ENCODE measurements at places on chromosomes 1 and 21.

DNA sequence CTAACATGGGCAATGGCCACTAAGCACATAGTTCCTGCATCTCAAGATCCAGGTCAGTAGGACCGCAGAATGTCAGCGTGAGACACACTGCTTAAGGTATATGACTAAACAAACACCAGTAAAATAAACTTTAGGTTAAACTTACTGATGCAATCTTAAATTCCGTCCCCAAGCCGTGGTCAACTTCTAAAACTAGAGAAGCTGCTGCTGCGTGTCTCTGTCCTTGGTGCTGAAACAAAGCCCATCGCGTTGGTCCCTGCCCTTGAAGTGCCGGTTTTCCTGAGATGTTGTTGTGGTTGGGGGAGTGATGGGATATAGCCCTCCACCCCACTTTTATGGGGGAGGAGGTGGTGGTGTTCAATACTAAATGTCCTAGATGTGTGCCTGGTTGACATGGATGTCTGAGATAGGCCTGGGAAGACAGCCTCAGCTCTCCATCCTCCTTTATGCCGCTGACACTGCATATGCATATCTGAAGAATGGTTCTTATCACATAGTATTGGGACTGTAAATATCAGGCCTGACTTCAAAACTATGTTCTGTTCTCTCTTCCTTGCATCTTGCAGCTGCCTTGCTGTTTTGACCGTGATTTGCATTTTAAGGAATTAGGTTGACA is 72.0 kb upstream of the KCNA3 start:
- peak; percentile 27 for DNase-seq

- DNase-seq, result no peak
These were observed 15.0 kb downstream of the DISP1 start for GRCh38 chr1:222829868-222830267.

- DNase-seq, result no peak
These were observed 546 bp upstream of the ZNF697 start for GRCh38 chr1:119648620-119649004.

- DNase-seq, result no peak
These were observed 30.7 kb upstream of the SLC19A1 start for GRCh38 chr21:45572783-45573451.

- no peak for DNase-seq
These were observed 54.9 kb upstream of the DIPK1A start for GRCh38 chr1:93016171-93016570.

- no peak for DNase-seq
These were observed 19.1 kb downstream of the SRSF4 start for GRCh38 chr1:29162476-29163138.

DNA sequence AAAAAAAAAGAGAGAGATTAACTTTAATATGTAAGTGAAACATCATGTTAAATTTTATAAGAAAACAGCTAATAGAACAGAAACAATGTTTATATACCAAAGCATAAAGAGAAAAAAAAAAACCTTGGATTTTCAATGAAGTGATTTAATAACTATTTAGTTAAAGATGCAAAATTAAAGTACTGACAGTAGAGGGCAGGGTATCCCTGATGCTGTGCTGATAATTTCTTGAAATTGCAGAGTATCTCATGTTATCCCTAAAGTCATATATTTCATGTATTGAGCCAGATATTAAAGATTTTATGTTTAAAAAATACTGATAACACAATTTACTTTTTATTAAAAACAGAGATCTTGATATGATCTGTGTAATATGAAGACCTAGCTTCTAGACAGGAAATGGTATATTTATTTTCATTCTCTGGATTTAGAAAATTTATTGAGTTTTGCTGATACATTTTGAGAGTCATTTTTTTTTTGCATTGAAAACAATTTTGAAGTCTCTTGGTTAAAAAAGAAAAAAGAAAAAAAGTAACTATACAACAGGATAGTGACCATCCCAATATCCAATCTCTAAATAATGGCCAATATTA is 273.2 kb downstream of the USP25 start:
- DNase-seq, result no peak

GRCh38 chr1:47418681-47419325 is 2.7 kb downstream of the FOXE3 start:
- no peak for DNase-seq

- DNase-seq, result no peak
These were observed 10.2 kb downstream of the AADACL4 start for GRCh38 chr1:12654004-12654567.

DNA sequence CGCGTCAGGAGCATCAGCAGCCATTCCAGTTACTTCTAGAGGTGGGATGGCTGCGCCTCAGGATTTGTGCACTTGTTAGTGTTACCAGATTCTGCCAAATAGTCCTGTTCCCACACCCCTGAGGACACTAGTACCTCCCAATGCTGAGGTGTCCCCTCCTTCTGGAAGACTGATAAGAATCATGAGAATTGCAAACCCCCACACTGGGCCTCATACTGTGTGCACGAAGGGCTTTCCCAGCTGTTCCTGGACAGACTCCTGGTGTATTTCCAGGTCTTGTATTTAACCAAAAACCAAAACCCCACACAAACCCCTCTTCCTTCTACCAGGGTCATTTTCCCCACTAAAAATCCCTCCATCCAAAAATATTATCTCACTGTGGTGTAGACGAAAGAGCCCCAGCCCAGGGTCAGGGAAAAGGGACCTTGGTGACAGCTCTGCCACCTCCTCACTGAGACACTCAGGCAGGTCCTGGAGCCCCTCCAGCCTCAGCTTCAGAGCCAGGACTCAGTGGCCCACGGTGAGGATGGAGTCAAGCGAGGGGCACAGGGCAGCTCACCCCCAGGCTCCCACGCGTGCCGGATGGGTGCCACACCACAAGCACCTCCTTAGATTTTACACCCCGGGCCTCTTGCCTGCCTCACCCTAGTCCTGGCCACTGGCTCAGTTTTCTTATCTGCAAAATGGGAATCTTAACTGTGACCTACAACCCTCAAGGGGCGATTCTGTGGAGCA is 131.4 kb upstream of the RUNX3 start:
- DNase-seq, result no peak

- no peak for DNase-seq
These were observed 96.0 kb upstream of the ERRFI1 start for GRCh38 chr1:8122160-8122476.

GRCh38 chr1:89171067-89171438 is 4.8 kb downstream of the GBP7 start:
- no peak for DNase-seq

DNA sequence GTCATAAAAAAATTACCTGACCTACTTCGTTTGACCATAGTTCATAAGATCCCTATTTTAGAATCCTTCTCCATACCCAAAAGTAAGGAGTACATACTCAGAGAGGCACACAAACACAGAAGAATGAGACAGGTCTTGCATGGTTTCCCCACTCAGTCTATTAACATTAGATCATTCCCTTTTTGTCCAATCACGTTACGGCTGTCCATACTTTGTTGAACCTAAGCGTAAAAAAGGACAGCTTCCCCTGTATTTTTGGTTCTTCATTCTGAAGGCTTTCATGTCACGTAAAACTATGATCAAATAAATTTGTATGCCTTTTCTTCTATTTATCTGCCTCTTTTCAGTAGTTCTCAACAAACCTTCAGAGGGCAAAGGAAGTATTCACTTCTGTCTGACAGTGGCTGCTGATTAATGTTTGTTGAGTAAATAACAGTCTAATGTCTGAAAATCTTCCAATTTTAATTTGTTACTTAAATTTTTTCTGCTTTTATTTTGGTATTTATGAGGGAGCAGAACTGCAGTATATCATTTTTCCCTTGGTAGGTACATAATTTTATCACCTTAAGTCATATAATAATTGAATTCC is 16.4 kb downstream of the PKN2 start:
- no peak for DNase-seq

DNA sequence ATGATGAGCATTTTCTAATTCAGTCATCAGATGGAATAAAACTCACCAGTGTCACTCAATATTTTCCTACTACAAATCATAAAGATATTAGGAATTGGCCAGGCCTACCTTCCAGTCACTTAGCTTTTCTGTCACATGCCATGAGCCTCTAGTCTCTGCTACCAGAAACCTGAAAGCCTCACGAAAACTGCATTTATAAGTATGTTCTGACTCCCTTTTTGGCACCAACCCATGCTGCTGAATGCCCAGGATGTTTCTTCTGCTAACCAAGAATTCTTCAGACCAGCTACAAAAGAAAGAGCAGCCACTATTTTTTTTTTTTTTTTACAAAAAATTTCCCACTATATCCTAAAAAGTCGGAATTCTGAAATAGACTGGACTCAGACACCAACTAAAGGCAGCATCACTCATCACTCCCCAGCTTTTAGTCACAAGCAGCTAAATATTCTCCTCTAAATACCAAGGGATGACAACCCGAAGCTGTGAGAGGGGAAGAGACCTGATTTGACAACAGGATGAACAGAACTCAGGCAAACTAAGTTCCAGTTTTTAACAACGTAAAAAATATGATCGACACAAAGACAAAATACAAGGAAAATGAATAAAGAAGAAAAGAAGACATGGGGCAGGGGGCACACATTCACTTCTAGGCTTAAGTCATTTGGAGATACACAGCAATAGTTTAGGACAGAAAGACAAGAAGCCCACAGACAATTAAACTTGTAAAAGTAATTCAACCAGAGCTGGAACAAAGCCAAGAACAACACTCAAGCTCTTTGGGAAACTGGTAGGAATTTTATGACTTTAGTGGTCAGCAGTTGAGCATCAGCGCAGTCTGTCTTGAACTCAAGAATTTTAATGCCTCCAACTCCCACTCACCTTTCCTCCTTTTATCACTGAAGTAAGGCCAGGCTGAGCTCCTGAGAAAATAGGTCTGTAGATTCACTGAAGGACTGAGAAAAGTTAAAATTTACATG is 1.7 kb downstream of the DCAF8 start:
- no peak for DNase-seq
